ENCODE measurements at places on chromosomes 7 and 10.

DNA sequence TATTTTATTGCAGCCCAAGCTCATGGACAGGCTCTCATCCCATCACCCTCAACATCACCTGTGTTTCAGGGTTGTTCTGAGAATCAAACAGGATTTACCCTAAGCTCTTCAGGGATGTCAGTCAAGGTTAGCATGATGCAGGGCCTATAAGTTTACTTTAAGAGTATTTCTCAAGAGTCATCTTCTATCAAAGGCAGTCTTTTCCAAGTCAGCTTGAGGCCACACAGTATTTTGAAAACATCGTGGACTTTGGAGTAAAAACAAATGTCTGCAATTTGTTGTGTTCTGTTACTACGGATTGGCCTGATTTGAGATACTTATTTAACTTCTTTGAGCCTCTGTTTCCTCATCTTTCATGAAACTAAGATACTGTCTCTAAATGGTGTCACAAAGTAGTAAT is 42.0 kb upstream of the NRP1 start:
- H3K27ac ChIP-seq, result no peak overlapping the region
- no peaks in the 10 kb centered on the region for H3K27me3 ChIP-seq
- no peaks in the 10 kb centered on the region for H3K36me3 ChIP-seq

GRCh38 chr10:28256776-28257175 is 46.1 kb downstream of the MPP7 start:
- peaks cover 10% of the 10 kb centered on the region for H3K4me1 ChIP-seq
- no peaks in the 10 kb centered on the region for H3K36me3 ChIP-seq
- DNase-seq, result no peak
- no peak overlapping the region for H3K4me3 ChIP-seq

- H3K27me3 ChIP-seq, result no peaks in the 10 kb centered on the region
- H3K27ac ChIP-seq, result no peak overlapping the region
- no peaks in the 10 kb centered on the region for H3K36me3 ChIP-seq
- no peak for DNase-seq
- no peak overlapping the region for H3K4me3 ChIP-seq
- H3K4me1 ChIP-seq, result no peaks in the 10 kb centered on the region
Observed at GRCh38 chr10:34224639-34225038, 590.5 kb downstream of the PARD3 start.

GRCh38 chr7:69652947-69653701 is 54.8 kb downstream of the AUTS2 start:
- no peaks in the 10 kb centered on the region for H3K27me3 ChIP-seq
- H3K4me3 ChIP-seq, result no peak overlapping the region
- no peak overlapping the region for H3K27ac ChIP-seq
- DNase-seq, result no peak
- H3K4me1 ChIP-seq, result peaks cover 46% of the 10 kb centered on the region
- no peaks in the 10 kb centered on the region for H3K36me3 ChIP-seq

- H3K4me3 ChIP-seq, result no peak overlapping the region
- no peaks in the 10 kb centered on the region for H3K27me3 ChIP-seq
- no peaks in the 10 kb centered on the region for H3K36me3 ChIP-seq
- DNase-seq, result peak; percentile 73
Observed at GRCh38 chr7:74417419-74417971, 36.2 kb upstream of the GTF2IRD1 start.

GRCh38 chr7:92723943-92724342 is 112.4 kb downstream of the CDK6 start:
- H3K4me3 ChIP-seq, result no peak overlapping the region
- no peak for DNase-seq
- no peaks in the 10 kb centered on the region for H3K27me3 ChIP-seq
- H3K27ac ChIP-seq, result peak overlapping the region; percentile 49
- peaks cover 9% of the 10 kb centered on the region for H3K36me3 ChIP-seq
- peaks cover 25% of the 10 kb centered on the region for H3K4me1 ChIP-seq

DNA sequence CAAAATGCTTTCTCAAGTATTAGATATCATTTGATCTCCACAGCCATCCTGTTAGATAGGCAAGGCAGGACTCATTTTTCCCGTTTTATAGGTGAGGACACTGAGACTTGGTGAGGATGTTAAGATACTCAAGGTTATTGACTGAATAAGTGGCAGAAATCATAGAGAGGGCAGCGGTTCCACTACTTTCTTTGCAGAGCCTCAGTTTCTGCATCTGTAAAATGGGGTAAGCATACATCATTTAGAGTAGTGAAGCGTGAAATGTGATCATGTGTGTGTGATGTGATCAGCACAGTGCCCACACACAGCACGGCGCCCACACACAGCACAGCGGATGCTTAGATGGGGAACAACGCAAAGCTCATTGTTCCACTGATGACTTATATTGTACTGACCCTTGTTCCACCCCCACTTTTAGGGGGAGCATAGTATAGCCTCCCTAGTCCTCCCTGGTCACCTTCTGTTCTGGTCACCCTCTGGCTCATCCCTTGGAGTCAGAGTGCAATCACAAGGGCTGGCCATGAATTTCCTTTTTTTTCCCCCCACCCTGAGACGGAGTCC is 10.5 kb downstream of the UBTD1 start:
- no peak for DNase-seq
- no peak overlapping the region for H3K27ac ChIP-seq
- H3K4me1 ChIP-seq, result peaks cover 20% of the 10 kb centered on the region
- H3K36me3 ChIP-seq, result no peaks in the 10 kb centered on the region
- no peaks in the 10 kb centered on the region for H3K27me3 ChIP-seq

DNA sequence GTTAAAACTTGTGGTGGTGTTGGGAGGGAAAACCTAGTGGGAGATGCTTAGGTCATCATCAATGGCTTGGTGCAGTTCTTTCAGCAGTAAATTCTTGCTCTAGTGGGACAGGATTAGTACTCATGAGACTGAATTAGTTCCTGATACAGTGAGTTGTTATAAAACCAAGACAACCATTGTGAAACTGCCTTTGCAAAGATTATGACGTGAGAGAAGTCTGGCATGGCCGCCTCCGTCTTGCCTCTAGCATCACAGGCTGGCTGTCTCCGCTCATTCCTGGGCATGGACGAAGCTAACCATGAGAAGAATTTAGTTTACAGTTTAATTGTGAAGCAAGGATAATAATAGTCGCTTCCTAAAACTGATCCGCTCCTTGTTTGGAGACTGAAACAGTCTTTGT is 186.4 kb downstream of the KIF20B start:
- DNase-seq, result no peak
- H3K4me3 ChIP-seq, result no peak overlapping the region
- H3K27ac ChIP-seq, result peak overlapping the region; percentile 8
- no peaks in the 10 kb centered on the region for H3K36me3 ChIP-seq

GRCh38 chr7:46970476-46970875 is 611.4 kb downstream of the TNS3 start:
- DNase-seq, result no peak
- H3K4me1 ChIP-seq, result no peaks in the 10 kb centered on the region
- no peak overlapping the region for H3K4me3 ChIP-seq
- no peaks in the 10 kb centered on the region for H3K27me3 ChIP-seq

- H3K36me3 ChIP-seq, result peaks cover 5% of the 10 kb centered on the region
- DNase-seq, result no peak
- no peaks in the 10 kb centered on the region for H3K27me3 ChIP-seq
- H3K4me1 ChIP-seq, result no peaks in the 10 kb centered on the region
Observed at GRCh38 chr7:77904252-77904651, 105.7 kb downstream of the PHTF2 start.

DNA sequence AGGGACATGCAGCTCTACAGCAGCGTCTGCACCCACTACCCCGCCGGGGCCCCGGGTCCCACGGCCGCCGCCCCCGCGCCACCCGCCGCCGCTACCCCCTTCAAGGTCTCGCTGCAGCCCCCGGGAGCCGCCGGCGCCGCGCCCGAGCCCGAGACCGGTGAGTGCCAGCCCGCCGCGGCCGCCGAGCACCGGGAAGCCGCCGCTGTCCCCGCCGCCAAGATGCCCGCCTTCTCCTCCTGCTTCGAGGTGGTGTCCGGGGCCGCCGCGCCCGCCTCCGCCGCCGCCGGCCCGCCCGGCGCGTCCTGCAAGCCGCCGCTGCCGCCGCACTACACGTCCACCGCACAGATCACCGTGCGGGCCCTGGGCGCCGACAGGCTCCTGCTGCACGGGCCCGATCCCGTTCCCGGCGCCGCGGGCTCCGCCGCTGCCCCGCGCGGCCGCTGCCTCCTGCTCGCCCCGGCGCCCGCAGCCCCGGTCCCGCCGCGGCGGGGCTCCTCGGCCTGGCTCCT is 631 bp downstream of the OTUD1 start:
- H3K27ac ChIP-seq, result peak overlapping the region; percentile 96
- H3K27me3 ChIP-seq, result no peaks in the 10 kb centered on the region
- peaks cover 32% of the 10 kb centered on the region for H3K4me1 ChIP-seq
- no peak for DNase-seq
- peak overlapping the region; percentile 77 for H3K4me3 ChIP-seq

GRCh38 chr7:91243591-91244301 is 20.5 kb upstream of the FZD1 start:
- no peaks in the 10 kb centered on the region for H3K27me3 ChIP-seq
- no peak for DNase-seq
- no peak overlapping the region for H3K27ac ChIP-seq
- no peak overlapping the region for H3K4me3 ChIP-seq
- no peaks in the 10 kb centered on the region for H3K36me3 ChIP-seq

- H3K4me3 ChIP-seq, result no peak overlapping the region
- H3K27ac ChIP-seq, result no peak overlapping the region
- no peaks in the 10 kb centered on the region for H3K4me1 ChIP-seq
Observed at GRCh38 chr7:46835556-46835955, 746.4 kb downstream of the TNS3 start.

GRCh38 chr10:109737626-109738025 is 185.7 kb downstream of the XPNPEP1 start:
- no peak for DNase-seq
- no peak overlapping the region for H3K4me3 ChIP-seq
- no peak overlapping the region for H3K27ac ChIP-seq
- H3K4me1 ChIP-seq, result no peaks in the 10 kb centered on the region
- no peaks in the 10 kb centered on the region for H3K27me3 ChIP-seq

GRCh38 chr7:140883378-140883777 is 41.4 kb downstream of the BRAF start:
- no peaks in the 10 kb centered on the region for H3K36me3 ChIP-seq
- H3K27me3 ChIP-seq, result no peaks in the 10 kb centered on the region
- H3K4me3 ChIP-seq, result no peak overlapping the region
- no peak for DNase-seq

GRCh38 chr7:55641273-55641691 is 69.0 kb upstream of the VOPP1 start:
- no peaks in the 10 kb centered on the region for H3K36me3 ChIP-seq
- H3K4me1 ChIP-seq, result no peaks in the 10 kb centered on the region
- H3K27ac ChIP-seq, result no peak overlapping the region
- no peak overlapping the region for H3K4me3 ChIP-seq
- no peaks in the 10 kb centered on the region for H3K27me3 ChIP-seq

All from lower lobe of right lung (tissue), 2 donors.